ENCODE measurements at places on chromosomes 4 and X.
A peak's percentile ranks its signal among the peaks of the same experiment; 100 is the strongest.

- DNase-seq: peak; percentile 28
Observed at GRCh38 chr4:120773641-120774040, 148.9 kb downstream of the PRDM5 start.

DNA sequence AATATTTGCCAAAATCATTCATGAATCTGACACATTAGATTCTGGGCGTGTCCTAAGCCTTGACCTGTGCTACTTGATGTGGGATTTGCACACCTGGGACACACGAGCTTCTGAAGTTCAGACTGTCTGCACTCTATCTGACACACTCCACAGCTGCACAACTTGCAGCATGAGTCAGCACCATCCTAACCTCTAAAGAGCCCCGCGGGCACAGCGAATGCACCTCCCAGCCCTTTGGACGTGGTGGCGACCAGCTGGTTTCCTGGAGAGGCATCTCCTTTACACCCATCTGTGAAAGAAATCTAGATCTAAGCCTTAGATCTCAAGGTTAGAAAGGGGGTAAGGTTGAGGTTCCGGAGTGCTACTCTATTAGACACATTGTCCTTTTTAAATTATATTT, 69.2 kb downstream of the SORBS2 start:
- DNase-seq: peak; percentile 74

- no peak for DNase-seq
Observed at GRCh38 chr4:184861047-184861446, 35.3 kb upstream of the ACSL1 start.

- DNase-seq: no peak
Observed at GRCh38 chr4:184548316-184548647, 73.9 kb upstream of the IRF2 start.

- DNase-seq: no peak
Observed at GRCh38 chr4:28146191-28146590, 1285.5 kb downstream of the STIM2 start.

- DNase-seq: no peak
Observed at GRCh38 chr4:59063015-59063720, 1953.0 kb upstream of the IGFBP7 start.

- DNase-seq: no peak
Observed at GRCh38 chr4:73832651-73833237, 3.7 kb upstream of the CXCL6 start.

DNA sequence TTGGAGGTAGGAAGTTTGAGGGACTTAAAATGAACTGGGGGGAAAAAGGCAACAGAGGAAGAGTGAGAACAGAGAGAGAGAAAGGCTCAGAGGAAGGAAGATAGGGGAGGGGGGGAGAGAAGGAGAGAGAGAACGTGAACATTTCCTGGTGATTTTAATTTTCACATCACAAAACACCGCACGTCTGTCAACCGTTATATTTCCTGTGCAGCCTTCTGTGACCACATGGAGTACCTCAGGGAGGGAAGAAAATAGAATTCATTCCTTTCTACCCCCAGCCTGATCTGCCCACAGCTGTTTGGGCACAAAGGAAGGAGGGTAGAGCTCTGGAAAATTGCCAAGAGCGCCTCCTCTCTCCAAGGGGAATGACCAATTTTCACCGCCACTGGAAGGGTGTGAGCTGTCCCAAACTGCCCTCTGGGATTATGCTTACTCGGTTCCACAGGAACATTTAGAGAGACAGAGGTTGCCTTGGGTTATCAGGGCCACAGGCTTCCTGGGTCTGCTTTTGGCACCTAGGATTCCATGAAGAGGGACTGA, 135.7 kb upstream of the MAMLD1 start:
- no peak for DNase-seq

DNA sequence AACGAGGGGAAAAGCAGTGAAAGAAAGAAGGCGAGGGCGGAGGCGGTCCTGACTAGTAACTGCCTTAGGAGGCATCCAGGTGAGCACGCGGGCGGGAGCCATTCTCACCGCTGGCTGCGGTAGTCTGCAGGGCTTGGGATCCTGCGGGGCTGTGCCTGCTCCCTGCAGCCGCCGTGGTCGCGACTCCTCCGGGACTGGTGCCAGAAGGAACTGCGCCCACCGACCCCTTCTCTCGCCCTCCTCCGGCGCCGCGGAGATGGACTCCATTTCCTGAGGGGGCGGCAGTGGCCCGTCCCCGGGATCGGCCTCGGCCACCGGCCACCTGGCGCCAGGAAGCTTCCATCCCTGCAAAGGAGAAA, 543 bp downstream of the NFXL1 start:
- DNase-seq: peak; percentile 36

DNA sequence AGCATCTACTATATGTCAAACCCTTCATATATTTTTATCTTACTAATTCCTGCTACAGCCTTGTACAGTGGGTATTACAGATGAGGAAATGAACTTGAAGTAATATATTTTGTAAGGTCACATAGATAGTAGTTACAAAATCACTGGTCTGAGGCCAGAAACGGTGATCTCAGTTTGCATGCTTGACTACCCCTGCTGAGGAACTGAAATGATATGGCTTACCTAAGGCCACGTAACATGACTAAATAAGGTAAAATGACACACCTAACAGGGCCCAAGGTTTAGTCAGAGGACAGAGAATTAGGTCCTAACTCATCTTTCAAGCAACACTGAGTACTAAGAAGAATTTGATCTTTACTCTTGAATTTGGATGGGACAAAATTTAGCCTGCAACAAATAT, 1.5 kb upstream of the COMMD8 start:
- no peak for DNase-seq

DNA sequence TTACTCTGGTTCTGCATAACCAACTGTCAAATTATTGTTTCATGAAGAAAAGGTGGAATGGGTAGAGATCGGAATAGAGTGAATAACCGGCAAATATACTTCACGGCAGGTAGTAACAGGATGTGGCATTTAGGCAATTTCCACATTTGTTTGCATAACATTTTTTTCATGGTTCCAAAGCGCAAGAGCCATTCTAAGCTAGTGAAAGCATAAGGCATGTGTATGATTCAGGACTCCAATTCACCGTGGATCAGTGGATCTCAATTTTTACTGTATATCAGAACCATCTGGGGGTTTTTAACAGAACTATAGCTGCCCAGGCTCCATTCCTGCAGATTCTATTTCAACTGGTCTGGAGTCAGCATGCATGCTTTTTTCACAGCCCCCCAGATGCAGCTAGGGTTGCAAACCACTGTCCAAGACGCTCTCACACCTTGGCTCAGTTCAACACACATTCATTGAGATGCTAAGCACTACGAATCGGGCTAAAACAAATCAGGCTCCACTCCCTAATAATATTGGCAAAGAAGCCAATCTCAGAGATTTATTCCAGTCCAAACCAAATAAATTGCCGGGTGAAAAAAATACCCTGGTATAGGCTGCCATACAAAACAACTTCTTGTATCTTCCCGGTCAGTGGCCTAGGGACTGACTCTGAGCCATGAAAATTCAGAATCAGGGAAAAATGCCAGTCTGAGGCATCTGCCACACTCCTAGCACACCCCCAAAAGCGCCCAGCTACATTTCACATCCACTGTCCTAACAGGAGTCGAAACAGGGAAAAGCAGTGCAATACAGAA, 30.0 kb downstream of the AFAP1 start:
- DNase-seq: no peak

DNA sequence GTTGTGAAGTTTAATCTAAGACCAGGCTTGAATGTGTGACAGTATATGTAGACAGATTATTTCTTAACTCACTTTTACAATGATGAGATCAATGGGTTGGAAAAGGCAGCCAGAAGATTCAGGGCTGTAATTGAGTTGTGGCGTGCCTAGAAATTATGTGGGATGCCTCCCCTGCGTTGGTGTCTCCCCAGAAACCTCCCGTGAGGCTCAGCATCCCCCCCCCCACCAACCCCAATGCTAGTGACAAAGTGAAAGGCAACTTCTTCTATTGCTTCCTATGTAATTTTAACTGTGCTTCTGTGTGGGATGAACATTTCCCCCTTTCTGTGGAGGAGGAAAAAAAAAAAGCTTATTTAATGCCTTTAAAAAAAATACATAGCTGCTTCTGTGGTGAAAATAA, 297.9 kb downstream of the ARHGAP10 start:
- DNase-seq: no peak

DNA sequence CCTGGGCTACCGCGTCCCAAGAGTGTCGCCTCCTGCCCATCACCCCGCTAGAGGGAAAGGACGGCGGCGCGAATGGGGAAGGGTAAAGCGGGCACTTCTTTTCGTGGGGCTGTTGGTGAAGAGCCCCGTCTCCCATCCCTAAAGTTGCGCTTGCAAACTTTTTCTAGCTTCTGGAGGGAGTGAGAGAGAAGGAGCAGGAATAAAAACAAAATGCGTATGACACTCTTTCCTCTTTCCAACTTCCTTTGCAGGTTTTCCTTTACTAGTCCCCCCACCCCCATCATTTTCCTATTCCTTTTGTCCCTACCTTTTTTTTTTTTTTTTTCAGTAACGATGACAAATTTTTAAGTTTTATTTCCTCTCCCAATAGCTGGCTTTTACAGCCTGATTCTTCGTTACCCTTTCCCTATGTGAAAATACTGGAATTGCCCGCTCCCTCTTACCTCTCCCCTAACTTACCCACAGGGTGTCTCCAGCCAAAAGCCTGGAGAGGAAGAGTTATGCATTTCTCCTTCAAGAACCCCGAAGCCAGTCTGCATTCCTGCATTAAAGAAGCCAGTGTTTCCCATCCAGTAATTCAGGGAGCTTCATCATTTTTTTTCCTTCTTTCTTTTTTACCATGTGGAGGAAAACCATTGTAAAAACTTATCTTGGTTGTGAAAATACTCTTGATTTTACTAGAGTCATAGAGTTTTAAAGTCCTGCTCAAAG, 613 bp upstream of the ARSJ start:
- DNase-seq: no peak

DNA sequence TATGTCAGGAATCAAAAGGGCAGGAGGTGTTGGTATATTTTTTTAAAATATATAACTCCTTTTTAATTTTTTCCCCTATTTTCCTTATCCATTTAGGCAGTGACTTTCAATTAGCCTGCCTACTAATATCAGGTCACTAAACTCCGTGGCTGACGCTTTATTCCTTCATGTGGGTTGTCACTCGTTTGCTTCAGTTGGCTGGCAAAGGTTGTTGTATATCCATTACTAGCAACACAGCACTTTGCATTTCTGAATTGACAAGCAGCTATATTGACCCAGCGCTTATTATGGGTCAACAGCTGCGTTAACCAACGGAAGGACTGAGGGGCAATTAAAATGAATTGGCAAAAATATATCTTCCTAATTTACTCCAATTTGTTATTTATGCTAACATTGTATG, 87.7 kb downstream of the ARX start:
- no peak for DNase-seq

DNA sequence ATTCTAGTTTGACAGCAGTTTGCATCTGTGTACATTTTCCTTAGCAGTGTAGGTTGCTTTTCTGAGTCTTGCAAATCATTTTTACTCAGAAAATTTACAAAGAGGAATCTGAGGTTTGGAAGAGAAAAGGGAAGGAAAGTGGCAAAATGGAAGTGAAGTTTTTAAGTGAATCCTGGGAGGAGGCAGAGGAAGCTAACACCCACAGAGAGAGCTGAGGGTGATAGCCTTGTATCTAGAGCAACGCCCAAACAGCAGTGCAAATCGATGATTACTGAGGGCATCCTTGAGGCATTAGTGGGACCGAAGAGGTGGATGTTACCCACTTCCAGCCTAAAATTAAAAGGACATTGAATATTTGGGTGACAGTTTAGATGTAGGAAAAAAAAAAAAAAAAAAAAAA, 31.8 kb downstream of the KLF3 start:
- DNase-seq: no peak

DNA sequence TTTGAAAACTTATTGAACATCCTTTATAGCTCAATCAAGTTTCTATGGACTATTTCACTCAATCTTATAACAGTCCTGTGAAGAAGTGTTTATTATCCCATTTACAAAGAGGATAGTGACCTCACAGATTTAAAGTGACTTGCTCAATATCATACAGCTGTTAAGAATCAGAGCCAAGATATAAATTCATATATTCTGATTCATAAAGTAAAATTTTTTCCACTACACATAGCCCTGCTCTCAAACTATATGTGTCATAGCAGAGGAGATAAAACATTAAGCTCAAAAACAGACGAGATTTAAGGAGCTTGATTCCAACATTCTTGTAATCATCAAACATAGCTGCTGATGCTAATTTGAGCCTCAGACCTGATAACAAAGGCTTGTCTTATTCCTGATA, 226.8 kb downstream of the CAMK2D start:
- DNase-seq: no peak

DNA sequence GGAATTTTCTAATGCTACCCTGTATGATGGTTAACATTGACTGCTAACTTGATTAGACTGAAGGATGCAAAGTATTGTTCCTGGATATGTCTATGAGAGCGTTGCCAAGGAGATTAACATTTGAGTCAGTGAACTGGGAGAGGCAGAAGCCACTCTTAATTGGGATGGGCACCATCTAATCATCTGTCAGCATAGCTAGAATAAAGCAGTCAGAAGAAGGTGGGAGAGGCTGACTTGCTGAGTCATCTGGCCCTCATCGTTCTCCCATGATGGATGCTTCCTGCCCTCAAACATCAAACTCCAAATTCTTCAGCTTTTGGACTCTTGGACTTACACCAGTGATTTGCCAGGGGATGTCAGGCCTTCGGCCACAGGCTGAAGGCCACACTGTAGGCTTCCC, 878.5 kb downstream of the PCDH7 start:
- no peak for DNase-seq

- DNase-seq: no peak
Observed at GRCh38 chr4:78599931-78600375, 48.4 kb downstream of the ANXA3 start.

Data from RPMI8226 (cell line).